Stimulated activated CD4-positive, alpha-beta T cell treated with anti-CD3 and anti-CD28 coated beads, Interleukin-4, amount 100 ng/mL, for 1 hour (primary cell): ENCODE measurements at places on chromosomes 3 and 15.
A peak's percentile ranks its signal among the peaks of the same experiment; 100 is the strongest.

DNA sequence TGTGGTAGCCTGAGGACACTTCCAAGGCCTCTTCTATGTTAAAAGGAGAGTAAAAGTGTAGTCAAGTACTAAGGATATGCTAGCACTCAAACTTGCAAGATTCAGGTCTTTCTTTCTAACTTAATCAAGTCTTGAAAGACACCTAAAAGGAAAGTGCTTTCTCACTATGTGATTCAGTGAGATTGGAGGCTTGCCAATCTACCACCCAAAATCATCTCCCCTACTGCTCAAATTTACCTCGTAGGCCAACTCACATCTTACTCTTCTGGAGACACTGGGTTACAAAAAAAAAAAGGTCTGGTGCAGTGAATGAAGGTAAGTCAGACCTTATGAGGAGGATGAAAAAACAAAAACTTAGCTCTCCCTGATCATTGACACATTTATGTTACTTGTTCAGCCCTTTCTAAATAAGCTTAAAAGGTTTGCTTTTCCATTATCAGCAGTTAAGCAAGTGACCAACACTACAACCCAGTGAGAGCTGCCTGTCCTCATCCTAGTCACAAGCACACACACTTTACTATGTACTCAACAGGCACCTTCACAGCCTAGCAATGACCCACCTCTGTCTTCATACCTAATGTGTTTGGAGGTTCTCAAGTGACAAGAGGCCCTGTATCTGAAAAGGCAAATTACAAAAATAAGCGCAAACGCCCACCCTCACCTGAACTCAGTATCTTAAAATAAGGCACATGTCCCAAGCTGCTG is 19.6 kb downstream of the SUMF1 start:
- no peak for DNase-seq

GRCh38 chr3:48142316-48142870 is 45.8 kb downstream of the CDC25A start:
- DNase-seq: no peak

- no peak for DNase-seq
Observed at GRCh38 chr3:53553200-53553599, 58.8 kb downstream of the CACNA1D start.

DNA sequence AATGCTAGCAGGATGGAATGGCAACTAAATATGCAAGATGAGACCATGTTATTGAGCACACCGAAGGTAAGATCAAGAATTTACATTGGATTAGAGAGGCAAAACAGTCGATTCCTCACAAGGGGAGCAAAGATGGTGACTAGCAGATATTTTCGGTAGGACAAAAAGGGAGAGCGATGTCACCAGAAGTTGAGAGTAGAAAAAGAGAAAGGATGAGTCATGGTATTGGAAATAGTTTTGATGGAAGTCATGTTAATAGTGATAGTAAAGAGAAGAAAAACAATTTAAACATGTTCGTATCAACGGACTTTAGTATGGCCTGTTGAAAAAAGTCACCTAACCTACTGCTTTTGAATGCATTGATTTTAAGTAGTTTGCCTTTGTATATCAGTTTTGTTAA is 55.0 kb downstream of the UBE2E2 start:
- DNase-seq: no peak

GRCh38 chr3:88775026-88775690 is 332.3 kb upstream of the EPHA3 start:
- DNase-seq: no peak

GRCh38 chr3:168096210-168096652 is 507 bp upstream of the GOLIM4 start:
- peak; percentile 1 for DNase-seq

GRCh38 chr15:92268900-92269299 is 124.8 kb upstream of the ST8SIA2 start:
- no peak for DNase-seq

GRCh38 chr3:180265551-180265950 is 228.8 kb upstream of the PEX5L start:
- no peak for DNase-seq

DNA sequence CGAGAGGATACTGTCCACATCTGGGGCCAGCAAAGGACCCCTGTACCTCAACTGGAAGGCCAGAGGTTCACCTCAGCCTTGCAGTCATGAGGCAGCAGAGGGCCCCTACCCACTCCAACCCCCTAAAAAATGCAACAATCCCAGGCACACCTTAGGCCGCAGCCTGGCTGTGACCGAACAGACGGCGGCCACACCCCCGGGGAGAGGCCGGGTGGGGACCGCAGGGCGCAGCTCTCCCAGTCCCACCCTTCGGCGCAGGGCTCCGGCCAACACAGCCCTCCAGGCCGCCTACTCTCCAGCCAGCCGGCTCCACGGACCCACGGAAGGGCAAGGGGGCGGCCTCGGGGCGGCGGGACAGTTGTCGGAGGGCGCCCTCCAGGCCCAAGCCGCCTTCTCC is 457 bp upstream of the DNAJA4 start:
- no peak for DNase-seq

GRCh38 chr3:48945432-48945831 is 26.8 kb downstream of the ARIH2 start:
- no peak for DNase-seq

DNA sequence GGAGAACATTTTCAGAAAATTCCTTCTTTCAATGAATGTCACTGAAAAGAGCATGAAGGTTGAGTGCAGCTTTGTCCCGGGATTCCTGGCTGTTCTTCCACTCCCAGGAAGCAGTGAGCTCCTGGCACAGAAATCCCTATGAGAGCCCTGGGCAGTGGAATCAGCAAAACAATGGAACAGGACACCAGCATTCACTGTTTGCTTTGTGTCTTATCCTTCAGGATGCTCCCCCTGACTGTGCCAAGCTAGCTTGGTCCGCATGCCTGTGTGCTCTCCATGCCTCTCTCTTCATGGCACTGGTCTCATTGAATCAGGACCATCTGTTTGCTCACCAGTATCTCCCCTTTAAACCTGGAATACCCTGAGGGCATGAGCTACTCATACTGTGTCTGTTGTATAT is 102.0 kb upstream of the GADL1 start:
- no peak for DNase-seq

GRCh38 chr3:123759311-123759710 is 124.8 kb downstream of the MYLK start:
- no peak for DNase-seq

DNA sequence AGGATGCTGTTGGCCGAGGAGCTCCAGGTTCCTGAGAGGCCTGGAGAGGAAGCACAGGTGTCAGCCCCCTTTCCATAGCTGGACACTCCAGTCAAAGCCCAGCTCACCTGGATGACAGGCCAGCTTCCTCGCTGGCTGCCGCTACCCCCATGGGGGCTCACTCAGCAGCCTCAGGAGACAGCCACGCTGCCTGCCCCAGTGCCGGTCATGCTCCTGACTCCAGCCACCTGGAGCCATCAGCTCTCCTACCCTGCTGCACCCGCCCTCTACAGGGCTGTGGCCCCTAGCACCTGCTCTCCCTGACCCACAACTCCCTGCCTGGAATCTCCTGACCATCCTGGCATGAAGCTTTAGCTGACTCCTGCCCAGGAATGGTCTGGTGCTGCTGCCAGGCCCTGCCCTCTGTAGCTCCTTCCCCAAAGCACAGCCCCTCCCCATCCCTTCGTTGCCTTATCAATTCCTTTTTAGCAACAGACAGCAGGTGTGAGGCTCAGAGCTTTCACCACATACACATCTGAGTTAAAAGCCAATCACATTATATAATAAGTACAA is 94.2 kb downstream of the NUP210 start:
- no peak for DNase-seq

- DNase-seq: peak; percentile 58
Observed at GRCh38 chr3:47163169-47164006, 525 bp downstream of the SETD2 start.

DNA sequence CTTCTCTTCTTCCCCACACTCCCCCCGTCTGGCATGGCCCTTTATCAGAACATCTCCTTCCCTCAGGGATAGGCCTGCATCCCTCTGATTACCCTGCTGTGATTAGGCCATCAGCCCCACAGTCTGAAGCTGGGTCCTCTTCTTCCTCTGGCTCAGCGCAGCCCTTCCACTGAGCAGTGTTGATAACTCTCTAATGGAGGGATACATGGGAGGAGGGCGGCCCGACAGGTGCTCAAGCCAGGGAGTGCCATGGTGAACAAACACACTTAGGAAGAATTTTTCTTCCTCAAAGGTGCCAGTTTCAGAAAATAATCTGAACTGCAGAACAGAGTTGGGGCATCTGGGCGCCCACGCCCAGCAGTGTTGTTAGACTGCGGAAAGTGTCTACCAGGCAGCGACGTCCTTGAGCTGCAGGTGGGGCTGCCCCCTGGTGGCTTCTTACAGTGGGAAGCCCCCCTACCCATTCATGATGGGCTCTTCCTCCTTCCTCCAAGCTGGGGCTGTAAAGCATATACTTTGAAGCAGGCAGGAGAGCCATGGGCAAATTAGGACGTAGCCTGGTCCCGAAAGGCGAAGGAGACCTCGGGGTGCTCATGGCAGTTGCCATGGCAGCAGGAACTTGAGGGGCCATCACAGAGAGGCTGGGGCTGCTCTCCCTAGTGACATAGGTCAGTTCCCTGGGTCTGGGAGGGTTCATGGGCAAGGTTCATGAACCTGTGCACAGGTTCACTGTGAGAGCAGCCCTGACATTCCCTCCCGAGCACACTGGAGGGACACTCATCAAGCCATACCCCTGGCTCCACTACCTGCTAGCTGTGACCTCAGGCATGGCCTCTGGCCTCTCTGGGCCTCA is 33.2 kb upstream of the NR2C2 start:
- no peak for DNase-seq

DNA sequence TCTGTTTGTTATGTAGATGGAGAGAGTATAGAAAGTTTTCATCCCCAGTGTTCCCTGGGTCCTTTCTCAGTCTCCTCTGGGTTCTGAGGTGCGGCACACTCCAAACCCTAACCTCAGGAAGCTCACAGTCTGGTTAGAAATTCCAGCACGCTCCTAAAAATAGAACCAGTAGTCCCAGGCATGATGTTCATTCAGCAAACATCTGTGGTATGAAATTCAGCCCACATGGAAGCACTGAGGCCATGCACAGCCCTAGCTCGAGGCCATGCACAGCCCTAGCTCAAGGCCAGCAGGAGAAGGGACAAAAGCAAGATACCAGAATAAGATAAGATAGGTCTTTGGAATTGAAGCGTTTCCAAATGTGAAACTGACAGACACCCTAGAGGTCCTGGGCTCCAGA is 82.3 kb upstream of the OXTR start:
- DNase-seq: no peak

DNA sequence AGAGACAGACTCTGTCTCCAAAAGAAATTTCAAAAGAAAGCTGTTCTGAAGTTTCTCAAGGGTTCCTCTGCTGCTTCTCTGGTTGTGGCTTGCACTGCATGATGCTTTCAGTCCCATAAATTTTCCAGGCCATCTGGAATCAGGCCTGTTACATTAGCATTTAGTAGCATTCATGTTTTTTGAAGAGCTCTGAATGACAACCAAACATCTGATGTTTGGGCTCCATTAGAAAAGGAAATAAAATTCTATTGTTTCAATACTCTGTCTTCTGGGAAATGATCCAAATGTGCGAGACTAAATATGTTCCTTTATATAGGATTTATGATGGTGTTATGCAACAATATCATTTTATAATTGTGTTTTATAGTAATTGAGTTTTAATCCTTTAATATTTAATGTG is 455.8 kb downstream of the GABRG3 start:
- no peak for DNase-seq

GRCh38 chr15:31405200-31405920 is 78.7 kb downstream of the KLF13 start:
- no peak for DNase-seq

- no peak for DNase-seq
Observed at GRCh38 chr3:89059211-89059925, 48.1 kb upstream of the EPHA3 start.

DNA sequence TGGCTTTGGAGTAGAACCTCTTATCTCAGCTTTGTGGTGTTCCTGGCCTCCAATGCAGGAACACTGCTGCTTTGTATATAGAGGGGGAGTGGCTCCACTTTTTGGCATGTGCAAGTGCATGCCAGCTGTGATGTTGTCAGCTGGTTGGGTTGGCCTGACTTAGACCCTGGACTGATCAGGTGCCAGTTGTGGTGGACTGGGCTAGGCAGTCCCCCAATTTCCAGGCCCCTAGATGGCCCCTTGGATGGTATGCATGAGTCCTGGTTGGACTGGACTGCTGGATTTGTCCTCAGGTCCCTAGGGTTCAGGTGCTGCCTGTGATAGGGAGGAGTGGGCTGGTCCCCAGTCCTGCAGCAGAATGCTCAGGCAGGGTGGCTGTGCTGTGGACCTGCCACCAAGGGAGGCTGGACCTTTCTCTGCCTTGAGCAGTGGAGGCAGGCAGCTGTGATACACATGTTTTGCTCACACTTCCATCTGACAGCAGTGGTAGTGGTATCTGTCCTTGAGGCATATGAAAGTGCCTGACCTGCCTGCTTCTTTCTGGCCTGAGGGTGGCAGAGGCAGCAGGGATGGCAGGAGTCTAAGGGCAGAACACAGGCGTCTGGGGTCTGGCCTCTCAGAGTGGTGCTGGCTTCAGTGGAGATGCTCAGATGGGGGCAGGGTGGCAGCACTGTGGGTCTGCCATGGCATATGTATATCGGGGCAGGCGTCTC is 74.8 kb downstream of the STXBP5L start:
- DNase-seq: no peak

- no peak for DNase-seq
Observed at GRCh38 chr15:60520013-60520824, 41.3 kb upstream of the ICE2 start.

DNA sequence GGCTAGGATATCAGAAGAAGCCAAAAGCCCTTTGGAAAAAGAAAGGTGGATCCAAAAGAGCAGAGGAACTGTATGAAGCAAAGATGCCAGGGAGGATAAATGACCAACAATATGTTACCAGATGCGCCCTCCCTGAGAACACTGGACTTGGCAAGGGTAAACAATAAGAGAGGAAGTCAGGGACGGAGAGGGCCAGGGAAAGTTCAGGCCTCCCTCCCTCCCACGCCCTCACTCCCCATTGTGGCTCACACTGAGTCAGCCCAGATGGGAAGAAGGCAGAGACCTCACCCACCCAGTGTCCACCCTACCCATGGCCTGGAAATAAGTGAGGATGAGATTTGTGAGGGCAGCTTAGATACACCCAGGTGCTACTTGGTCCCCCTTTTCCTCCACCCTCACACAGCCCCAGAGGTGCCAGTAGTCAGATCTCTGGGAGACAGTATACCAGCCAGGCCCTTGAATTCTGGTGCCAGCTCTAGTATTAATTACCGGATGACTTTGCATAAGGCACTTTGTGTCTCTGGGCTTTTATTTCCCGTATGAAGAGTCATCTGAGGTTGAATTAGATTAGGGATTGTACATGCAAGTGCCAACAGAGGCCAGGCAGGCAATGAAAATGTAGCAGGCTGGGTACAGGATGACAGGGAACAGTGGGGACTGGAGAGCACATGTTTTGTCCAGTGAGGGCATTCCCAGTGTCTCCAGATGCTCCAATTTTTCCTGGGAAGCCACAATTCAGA is 35.1 kb upstream of the FRMD4B start:
- DNase-seq: no peak
